Regular cardiac myocyte (primary cell): ENCODE measurements at places on chromosomes 16 and 17. TPM values are rescaled to one million over a fixed set of nuclear protein-coding genes. Genes with fewer than 3 reads are reported as not detected.

Gene MRPL38
- 25.9 and 28.2 TPM in 2 replicates for total RNA-seq

Gene TEX14
- under 0.01 TPM in 2 replicates for total RNA-seq

Gene DYNLRB2
- total RNA-seq: 1.7 TPM in 1 of 2 replicates, not detected in the other

Gene SPNS3
- not detected in 2 replicates for total RNA-seq

Gene ABCC11
- total RNA-seq: 0.38 and 0.56 TPM in 2 replicates
